ENCODE measurements at places on chromosomes 7 and 10.

DNA sequence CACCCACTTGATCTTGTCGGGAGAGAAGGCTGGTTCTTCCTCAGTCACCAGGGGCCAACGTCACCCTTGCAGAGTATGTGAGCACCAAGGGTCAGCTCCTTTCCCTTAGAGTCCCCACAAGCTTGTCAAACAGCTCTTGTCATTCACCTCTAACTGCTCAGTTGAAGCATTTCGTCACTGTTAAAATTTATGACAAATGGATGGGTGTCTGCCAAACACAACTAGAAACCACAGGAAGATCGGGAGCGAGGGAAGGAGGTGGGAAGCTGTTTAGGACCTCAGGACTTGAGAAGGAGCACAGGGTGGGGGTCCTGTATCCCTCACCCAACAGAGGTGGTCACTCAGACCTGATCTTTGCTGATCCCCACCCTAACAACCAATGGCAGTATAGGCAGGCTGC is 373.3 kb upstream of the IGFBP3 start:
- DNase-seq: no peak

DNA sequence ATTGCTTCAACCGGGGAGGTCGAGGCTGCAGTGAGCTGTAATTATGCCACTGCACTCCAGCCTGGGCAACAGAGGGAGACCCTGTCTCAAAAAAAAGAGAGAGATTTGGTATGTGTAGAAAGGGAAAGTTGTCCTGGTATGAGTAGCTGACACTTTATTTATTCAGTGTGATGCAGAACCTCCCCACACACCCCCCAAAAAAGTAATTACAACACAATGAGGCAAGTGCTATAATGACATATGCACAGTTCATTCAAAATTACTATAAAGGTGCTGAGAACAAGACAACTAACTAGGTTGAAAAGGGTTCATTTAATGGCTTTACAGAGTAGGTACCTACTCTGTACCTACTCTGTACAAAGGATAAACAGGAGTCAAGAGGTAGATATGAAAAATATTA is 80.2 kb downstream of the PDSS1 start:
- DNase-seq: no peak

- DNase-seq: no peak
These were observed 133.0 kb upstream of the AUTS2 start for GRCh38 chr7:69465262-69465661.

DNA sequence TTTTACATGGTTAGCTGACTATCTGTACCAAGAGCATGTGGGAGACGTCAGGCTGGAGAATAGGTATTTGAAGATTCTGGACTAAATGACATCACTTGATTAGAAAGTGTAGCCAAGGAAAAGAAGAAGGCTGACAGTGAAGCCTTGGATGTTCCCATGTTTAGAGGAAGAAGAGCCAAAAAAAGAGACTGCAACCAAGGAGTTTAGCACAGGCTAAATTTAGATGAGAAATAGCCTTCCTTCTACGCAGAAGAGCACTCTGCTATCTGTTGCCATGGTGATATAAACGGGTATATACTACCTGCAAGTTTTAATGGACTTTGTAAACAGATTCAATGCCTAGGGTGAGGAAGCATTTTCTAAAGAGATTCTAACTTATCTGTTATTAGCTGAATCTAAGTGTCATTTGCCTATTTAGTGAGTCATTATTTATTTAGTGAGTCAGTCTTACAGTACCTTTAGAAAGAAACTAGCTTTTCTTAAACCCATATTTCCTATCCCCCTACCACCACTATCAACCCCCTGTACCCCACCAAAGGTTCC is 69.8 kb downstream of the CDK6 start:
- DNase-seq: no peak

DNA sequence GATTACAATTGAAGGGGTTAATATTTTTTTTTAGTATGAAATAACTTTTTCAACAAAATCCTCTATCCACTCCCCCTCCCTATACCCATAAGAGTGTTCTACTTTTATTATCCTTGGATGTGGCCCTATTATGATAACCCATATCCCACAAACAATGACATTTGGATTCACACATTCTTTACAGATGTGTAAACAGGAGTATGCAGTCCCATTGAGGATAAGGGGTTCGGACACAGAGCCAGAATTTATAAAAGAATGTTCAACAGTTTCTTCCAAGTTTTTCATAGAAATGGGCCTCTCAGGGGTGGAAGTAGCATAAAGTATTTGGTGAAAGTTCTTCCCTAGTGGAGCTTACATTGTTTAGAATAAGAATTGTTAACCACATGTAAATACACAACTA is 16.1 kb upstream of the PCLO start:
- no peak for DNase-seq
